Activated CD4-positive, alpha-beta memory T cell treated with anti-CD3 and anti-CD28 coated beads for 36 hours (primary cell): ENCODE measurements at places on chromosomes 12 and 14.

- peak; percentile 46 for DNase-seq
These were observed 41.6 kb downstream of the LRRC74A start for GRCh38 chr14:76867516-76868453.

DNA sequence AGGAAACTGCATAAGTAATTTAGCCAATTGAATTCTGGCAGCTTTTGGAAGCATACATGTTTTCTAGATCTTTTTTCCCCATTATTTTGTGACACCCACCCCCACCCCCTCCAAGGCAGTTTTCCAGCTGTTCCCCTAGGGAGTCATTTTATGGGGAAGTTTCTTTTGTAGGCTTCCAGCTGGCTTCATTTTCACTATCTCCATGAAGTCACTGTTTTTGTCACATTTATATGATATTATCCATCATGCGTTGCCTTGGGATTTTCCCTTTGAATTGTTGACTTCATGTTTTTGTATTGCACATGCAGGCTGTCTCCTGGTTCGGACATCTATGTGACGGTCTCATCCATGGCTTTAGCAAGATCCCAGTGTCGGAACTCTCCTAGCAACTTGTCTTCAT lies 233.6 kb upstream of the RGS6 start:
- DNase-seq: no peak

DNA sequence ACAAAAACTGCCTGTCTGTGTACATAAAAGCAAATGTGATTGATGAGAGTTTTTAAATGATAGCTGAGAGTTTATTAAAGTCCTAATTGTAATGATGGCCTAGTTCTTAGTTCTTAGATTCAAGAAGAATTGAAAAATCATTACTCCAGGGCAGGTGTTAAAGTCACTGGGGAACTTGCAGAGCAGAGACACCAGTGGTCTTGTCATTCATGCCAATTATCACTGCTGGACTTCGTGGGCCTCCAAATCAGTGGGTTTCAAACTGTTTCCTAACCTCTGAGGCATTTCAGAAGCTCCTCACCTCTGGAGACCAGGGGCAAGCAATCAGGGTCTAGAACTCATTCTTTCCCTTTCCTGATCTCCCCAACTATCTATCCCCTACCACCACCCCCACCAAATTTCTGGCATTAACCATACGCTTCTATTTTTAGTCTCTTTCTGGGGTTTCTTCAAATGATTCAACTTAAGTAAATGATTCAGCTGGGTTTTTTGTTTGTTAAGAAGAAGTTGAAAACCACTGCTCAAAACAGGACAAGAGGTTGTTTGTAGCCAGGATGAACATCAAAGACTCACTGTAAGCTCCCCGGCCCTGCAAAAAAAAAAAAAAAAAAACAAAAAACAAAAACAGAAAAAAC lies 80.1 kb downstream of the CEP83 start:
- DNase-seq: peak; percentile 19

DNA sequence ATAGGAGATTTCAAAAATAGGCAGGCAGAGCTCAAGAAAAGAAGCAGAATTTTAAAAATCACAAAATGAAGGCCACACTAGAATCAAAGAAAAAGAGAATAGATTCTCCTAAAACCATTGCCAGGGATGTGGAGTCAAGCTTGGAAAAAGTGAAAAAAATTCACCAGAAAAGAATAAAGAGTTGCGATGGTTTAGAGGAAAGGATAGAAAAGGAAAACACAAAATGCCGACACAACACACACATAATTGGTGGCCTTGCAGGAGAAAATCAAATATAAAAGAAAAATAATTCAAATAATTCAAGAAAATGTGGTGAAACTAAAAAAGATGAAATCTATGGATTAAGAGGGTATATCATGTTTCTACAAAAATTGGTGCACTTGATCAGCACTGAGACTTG lies 181.6 kb upstream of the C14orf180 start:
- no peak for DNase-seq

DNA sequence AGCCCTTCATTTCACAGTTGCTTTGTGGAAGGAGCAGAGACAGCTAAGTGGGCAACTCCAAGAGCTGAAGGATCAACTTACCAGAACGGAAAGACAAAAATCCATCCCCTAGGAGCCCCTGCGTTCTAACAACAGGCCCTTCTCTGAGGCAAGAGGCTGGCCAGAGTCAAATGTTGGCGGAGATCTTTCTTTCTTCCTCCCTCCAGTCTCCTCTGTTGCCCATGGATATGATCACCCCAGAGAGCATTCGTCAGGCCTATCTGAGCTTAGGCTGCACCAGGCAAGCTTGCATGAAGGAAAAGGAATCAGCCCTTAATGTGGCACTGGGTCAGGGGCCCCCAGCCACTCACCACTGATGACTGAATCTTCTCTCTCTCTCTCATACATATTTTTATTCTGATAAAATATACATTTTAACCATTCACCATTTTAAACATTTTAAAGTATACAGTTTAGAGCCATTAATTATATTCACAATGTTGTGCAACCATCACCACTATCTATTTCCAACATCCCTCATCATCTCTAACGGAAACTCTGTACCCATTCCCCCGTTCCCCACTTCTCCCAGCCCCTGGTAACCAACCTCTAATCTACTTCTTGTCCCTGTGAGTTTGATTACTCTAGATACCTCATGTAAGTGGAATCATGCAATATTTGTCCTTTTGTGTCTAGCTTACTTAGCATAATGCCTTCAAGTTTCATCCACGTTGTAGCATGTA lies 52.9 kb upstream of the CCND2 start:
- DNase-seq: no peak

DNA sequence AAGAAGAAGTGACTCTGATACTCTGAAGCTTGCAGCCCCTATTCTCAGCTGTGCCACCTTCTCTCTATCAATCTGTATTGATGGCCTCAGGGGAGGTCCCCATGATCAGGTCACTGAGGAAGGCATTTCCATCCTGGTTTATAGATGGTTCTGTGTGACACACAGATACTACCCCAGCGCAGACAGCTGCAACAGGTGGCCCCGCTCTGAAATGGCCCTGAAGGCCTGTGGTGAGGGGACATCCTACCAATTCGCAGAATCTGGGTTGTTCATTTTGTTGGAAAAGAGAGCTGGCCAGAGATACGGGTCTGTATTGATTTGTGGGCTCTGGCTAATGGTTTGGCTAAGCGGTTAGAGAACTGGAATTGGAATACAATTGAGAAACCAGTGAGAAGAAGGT lies 21.7 kb downstream of the DLK1 start:
- no peak for DNase-seq

DNA sequence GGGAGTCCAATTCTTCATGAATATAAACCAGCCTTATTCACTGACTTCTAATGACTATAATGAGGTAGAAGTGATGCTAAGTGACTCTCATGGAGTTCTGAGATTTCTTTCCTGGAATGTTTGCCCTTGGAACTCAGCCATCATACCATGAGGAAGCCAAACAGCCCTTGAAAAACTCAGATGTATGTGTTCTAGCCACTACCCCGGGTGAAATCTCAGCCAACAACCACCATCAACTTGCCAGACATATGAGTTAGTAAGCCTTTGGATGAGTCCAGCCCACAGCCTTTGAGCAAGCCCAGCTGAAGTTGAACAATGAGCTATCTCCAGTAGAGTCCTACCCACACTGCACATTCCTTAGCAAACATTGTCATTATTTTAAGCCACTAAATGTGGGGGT lies 149.5 kb downstream of the SLC6A15 start:
- DNase-seq: no peak

DNA sequence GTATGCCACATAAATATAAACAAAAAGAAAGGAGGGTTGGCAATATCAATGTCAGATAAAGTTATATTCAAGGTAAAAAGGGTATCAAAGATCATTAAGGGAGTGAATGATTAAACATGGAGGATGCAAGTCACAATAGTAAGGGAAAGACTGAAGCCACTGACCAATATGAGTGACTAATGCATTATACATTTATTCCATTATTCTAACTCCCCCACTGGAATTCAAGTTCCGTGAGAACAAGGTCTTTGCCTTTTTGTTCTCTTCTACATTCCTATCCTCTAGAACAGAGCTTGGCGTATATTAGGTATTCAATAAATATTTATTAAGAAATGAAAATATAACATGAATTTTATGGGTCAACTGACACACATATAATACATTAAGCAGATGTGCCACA lies 30.7 kb downstream of the MAP4K5 start:
- DNase-seq: no peak

GRCh38 chr12:48001505-48002413 lies 2.5 kb downstream of the COL2A1 start:
- DNase-seq: peak; percentile 24

- no peak for DNase-seq
These were observed 7.8 kb upstream of the DTD2 start for GRCh38 chr14:31465111-31465510.

DNA sequence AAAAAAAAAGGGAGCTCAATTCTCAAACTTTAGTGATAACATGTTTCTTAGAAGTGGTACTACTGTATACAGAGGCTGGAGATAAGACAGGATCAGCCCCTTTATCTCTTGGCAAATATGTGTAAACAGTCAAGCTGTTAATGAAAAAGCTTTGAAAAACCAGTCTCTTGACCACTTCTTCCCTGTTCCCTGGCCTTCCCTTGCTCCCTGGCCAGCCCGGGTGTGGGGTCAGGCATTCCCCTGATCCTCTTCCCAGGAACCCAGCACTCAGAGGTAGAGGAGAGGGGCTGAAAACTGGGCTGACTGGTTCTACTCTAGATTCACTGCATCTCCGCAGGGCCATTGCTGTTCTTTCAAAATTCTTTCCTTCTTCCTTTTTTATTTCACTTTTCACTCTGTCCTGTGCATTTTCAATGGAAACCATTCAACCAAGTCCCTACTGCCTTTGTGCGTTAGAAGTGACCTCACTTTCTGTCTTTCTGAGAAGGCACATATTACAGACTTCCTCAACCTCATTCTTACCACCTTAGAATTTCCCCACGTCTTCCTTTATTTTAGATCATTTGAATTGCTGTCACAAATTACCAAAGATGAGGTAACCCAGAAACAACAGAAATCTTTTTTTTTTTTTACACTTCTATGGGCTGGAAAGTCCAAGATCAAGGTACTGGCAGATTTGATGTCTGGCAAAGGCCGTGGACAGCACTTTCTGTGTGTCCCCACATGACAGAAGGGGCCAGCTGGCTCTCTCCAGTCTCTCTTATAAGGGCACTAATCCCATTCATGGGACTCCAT lies 5.7 kb downstream of the GNG2 start:
- peak; percentile 46 for DNase-seq

- no peak for DNase-seq
These were observed 12.7 kb downstream of the ABCD2 start for GRCh38 chr12:39606712-39607423.

DNA sequence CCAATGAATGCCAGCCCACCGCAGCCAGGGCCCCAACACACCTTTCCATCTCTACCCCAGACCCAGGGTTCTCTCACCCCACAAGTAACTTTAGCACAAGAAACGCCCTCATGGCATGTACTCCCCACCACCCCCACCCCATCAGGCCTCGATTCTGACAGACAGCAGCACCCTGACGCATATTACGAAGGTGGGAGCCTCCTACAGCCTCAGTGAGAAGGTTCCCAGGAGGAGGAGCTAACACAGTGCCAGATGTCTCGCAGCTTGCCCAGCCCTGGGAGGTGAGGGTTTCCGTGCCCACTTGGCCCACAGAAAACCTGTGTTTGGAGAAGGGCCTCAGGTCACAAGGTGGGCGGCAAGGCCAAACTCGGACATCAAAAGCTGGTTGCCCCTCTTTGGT lies 32.4 kb downstream of the CCDC88C start:
- DNase-seq: no peak

DNA sequence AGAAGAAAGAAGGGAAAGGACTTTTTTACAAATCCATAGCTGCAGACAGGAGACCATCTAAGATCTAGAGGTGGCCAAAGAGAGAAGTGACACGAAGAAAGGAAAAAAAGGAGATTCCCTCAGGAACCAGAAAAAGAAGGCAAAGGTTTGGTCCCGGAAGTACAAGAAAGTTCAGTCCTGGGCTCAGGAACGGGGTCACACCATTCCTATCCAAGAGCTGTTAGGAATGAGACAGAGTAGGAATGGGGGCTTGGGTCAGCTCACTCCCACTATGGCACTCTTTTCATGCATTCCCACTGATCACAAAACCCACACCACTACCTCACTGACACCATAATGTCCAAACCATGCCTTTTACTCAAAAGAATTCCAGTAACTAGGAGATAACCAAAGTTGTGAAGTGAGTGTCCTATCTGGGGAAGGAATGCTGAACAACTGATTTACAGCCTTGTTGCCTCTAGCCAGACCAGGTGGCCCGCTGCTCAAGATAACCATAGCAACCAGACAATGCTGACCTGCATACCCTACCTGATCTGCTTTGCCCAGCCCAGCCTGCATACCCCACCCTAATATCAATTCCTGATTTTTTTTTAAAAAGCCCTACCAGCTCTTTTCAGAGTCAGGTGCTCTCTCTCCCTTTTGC lies 8.4 kb downstream of the PPP2R3C start:
- DNase-seq: no peak
